ENCODE measurements at places on chromosomes 4 and X.

DNA sequence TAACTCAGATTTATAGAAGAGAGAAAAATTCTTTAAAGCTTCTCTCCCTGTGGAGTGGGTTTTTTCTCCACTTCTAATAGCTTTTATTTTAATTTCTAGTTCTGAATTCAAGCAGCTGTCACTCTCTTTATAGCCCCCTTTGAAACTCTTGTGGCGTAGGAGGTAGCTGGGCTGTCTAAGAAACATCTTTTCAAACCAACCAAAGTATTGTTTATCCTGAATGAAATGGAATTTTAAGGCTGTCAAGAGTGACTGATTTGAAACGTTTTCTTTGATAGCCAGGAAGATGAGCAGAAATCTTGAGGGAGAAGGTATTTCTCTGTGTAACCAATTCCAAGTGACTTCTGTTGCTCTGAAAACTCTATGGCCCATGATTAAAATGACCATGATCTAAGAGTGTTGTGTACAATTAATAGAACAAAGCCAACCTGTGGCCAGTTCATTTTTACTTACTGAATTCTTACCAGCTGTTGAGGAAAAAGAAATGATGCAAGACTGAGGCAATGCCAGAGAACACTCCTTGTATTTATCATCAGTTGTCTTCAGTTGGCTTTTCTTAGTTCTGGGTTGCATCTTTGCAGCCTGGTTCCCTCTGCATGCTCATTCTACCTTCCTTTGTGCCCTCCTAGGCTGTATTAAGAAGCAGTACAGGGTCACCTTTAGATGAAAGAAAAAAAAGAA lies 298.4 kb downstream of the ARHGAP10 start:
- H3K27me3 ChIP-seq = no peaks in the 10 kb centered on the region
- no peak for DNase-seq
- no peak overlapping the region for H3K4me3 ChIP-seq

GRCh38 chr4:113555868-113556267 lies 205.7 kb downstream of the CAMK2D start:
- no peaks in the 10 kb centered on the region for H3K27me3 ChIP-seq
- H3K36me3 ChIP-seq = no peaks in the 10 kb centered on the region
- no peaks in the 10 kb centered on the region for H3K4me1 ChIP-seq
- no peak for DNase-seq

GRCh38 chrX:18630934-18631333 lies 41.0 kb downstream of the RS1 start:
- no peaks in the 10 kb centered on the region for H3K36me3 ChIP-seq
- H3K27me3 ChIP-seq = no peaks in the 10 kb centered on the region
- no peak for DNase-seq
- H3K4me1 ChIP-seq = no peaks in the 10 kb centered on the region
- H3K4me3 ChIP-seq = no peak overlapping the region
- H3K27ac ChIP-seq = no peak overlapping the region

DNA sequence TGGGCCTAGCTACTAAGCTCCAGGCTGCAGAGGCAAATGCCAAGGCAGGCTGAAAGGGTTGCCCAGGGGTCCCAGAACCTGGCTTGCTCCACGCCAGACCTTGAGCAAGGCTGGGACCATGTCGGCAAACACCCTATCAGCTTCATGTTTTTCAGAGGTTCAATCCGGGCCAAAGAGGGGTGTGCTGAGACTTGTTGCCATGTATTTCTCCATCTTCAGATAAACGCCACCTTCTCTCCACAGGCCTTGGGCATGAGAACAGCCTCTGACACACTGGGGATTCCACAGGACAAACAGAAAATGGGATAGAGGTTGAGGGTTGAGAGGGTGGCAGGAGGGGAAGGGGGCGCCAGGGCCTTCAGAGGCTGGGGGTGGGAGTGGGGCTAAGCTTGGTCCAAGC lies 8.6 kb downstream of the PJA1 start:
- no peak overlapping the region for H3K4me3 ChIP-seq
- H3K27me3 ChIP-seq = no peaks in the 10 kb centered on the region
- no peaks in the 10 kb centered on the region for H3K4me1 ChIP-seq
- no peak for DNase-seq

DNA sequence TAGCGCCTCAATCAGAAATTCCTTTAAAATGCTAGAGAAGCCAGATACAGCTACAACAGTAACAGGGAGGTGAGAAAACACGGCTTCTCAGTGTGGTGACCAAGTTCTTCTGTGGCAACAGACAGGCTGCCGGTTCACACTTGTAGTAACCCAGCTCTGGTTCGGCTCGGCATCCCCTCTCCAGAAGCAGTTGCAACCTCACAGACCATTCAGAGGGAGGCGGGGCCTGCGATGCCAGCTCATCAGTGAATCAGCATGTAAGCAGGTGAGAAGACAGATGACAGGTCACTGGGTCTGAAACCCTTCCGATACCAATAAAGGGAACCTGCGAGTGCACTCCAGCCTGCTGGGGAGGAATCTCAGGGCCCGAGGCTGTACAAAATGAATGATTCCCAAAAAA lies 251.0 kb downstream of the KCNIP4 start:
- no peak overlapping the region for H3K4me3 ChIP-seq
- H3K27me3 ChIP-seq = peaks cover 3% of the 10 kb centered on the region
- no peaks in the 10 kb centered on the region for H3K36me3 ChIP-seq

DNA sequence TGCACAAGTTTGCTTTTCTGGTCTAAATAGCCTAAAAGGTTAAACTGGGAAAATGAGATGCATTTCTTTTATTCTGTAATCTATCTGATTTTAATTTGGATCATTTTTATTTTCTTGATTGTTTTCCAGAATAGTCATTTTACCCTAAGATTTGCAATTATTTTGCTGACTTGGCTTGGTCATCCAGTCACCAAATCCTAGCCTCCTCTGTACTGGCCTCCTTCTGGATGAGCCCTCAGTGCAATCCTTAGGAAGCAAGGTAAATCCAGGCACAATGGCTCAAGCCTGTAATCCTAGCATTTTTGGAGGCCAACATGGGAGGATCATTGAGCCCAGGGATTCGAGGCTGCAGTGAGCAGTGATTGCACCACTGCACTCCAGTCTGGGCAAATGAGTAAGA lies 9.2 kb downstream of the EREG start:
- no peaks in the 10 kb centered on the region for H3K4me1 ChIP-seq
- H3K4me3 ChIP-seq = no peak overlapping the region
- no peaks in the 10 kb centered on the region for H3K27me3 ChIP-seq
- H3K27ac ChIP-seq = no peak overlapping the region
- no peaks in the 10 kb centered on the region for H3K36me3 ChIP-seq
- no peak for DNase-seq

DNA sequence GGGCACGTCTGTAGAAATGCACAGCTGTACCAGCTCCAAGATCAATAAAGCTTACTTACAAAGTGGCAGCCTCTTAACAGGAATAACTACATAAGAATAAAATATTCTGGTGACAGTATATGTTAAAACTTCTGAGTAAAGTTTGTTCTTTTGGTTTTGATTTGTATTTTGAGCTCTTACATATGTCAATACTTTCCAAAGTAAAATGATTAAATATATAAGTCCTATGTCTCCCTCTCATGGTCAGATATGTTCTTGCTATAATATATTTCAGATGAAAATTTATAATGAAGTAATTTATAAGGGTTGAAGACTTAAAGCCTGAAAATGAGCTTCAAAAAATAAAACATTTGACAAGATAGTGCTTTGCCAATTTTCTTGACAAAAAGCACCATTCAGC lies 254.4 kb downstream of the NPFFR2 start:
- DNase-seq = no peak
- no peak overlapping the region for H3K27ac ChIP-seq
- no peaks in the 10 kb centered on the region for H3K27me3 ChIP-seq
- no peaks in the 10 kb centered on the region for H3K36me3 ChIP-seq
- H3K4me1 ChIP-seq = no peaks in the 10 kb centered on the region

DNA sequence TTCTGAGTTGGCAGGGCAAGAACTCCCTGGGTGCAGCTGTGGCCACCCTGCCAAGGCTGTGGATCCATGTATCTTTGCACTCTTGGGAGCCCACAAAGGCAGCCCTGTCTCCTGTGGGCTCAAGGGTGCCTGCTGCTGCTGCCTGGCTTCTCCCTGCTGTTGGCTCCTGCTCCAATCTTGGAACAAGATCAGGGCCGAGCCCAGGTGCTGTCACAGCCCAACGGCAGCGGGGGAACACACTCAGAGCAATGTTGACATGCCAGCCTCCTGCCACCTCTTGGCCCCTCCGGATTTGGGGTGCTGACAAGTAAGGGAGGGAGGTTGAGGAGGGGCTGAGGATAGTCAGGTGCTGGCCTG lies 57.9 kb downstream of the COX18 start:
- no peak overlapping the region for H3K27ac ChIP-seq
- no peak overlapping the region for H3K4me3 ChIP-seq
- H3K27me3 ChIP-seq = peaks cover 26% of the 10 kb centered on the region
- H3K36me3 ChIP-seq = no peaks in the 10 kb centered on the region

DNA sequence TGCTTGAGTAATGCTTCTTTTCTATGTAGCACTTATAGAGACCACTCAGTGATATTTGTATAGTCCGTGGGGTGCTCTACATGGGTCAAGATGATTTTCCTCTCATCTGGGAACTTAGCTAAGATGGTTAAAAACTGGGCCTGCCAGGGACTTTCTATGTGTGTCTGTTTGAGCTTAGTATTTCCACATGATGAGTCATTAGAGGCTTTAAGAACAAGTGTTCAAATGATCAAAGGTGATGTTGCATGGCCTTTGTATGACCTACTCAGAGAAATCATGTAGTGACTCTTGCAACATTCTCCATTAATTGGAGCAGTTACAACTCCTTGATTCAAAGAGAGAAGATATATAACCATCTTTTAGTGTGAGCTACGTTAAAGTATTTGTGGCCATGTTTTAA lies 1480.5 kb upstream of the IGFBP7 start:
- DNase-seq = no peak
- no peaks in the 10 kb centered on the region for H3K27me3 ChIP-seq
- H3K4me3 ChIP-seq = no peak overlapping the region
- no peaks in the 10 kb centered on the region for H3K4me1 ChIP-seq

GRCh38 chr4:8908206-8908893 lies 36.7 kb upstream of the HMX1 start:
- H3K27ac ChIP-seq = no peak overlapping the region
- H3K27me3 ChIP-seq = peaks cover 9% of the 10 kb centered on the region
- no peaks in the 10 kb centered on the region for H3K36me3 ChIP-seq
- no peak overlapping the region for H3K4me3 ChIP-seq
- H3K4me1 ChIP-seq = no peaks in the 10 kb centered on the region
- no peak for DNase-seq

- no peaks in the 10 kb centered on the region for H3K36me3 ChIP-seq
- no peak for DNase-seq
Measured at GRCh38 chr4:178953447-178954120, 1511.3 kb upstream of the AGA start.

DNA sequence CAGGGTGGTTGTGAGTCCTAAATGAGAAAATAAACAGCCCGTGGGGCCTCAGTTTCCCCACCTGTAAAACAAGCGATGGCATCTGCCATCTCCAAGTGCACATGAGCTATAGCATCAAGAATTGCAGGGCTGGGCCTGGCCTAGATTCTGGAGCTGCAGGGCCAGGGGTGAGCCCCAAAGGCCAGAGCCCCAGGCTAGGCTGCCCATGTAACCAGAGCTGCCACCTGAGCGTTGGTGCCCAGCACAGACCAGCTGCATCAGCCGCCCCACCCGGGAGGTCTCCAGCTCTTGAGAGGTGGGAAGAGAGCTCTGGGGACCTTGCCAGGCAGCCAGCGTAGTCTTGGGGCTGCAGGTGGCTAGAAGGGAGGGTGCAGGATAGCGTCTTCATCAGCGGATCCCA lies 27.0 kb upstream of the GPR78 start:
- H3K27me3 ChIP-seq = no peaks in the 10 kb centered on the region
- no peak overlapping the region for H3K27ac ChIP-seq
- DNase-seq = no peak
- H3K36me3 ChIP-seq = no peaks in the 10 kb centered on the region

GRCh38 chr4:141771889-141772830 lies 135.8 kb downstream of the IL15 start:
- DNase-seq = no peak
- no peaks in the 10 kb centered on the region for H3K36me3 ChIP-seq
- no peak overlapping the region for H3K4me3 ChIP-seq
- H3K27me3 ChIP-seq = no peaks in the 10 kb centered on the region

DNA sequence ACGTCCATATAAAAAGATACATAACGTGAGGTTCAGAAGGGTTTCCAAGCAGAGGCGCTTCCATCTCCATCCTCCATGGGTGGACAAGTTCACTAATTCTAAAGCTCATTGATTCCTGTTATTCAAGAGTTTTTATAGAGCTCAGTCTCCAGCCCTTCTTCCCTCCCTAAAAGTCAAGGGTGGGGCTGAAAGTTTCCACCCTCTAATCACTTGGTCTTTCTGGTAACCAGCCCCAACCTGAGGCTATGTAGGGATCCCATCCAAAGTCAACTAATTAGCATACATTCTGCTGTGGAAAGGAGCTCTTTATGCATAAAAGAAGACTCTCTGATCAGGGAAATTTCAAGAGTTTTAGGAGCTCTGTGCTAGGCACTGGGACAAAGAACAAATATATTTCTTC lies 46.9 kb upstream of the VEGFC start:
- H3K4me3 ChIP-seq = no peak overlapping the region
- DNase-seq = no peak
- no peaks in the 10 kb centered on the region for H3K27me3 ChIP-seq
- H3K4me1 ChIP-seq = no peaks in the 10 kb centered on the region
- H3K27ac ChIP-seq = no peak overlapping the region

GRCh38 chrX:128436397-128437103 lies 384.3 kb upstream of the ACTRT1 start:
- no peak for DNase-seq
- H3K4me1 ChIP-seq = no peaks in the 10 kb centered on the region
- no peaks in the 10 kb centered on the region for H3K27me3 ChIP-seq
- H3K36me3 ChIP-seq = no peaks in the 10 kb centered on the region

DNA sequence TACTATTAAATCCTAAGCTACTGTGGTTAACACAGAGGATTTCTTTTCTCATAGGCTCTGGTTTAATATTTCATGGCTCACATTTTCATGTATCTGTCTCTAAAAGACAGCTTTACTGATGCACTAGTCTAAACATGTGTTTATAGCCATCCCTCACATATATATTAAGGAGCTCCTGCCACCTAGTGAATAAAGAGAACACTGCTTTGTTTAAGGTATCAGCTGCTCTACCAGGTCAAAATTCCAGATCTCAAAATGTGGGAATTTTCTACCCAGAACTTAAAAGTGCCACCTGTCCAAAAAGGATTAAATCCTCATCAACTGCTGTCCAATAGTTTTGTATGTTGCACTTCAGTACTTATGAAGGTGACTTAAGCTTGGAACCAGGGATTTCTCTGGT lies 188.5 kb upstream of the TEX13C start:
- no peak overlapping the region for H3K27ac ChIP-seq
- H3K36me3 ChIP-seq = no peaks in the 10 kb centered on the region
- H3K27me3 ChIP-seq = no peaks in the 10 kb centered on the region
- no peak for DNase-seq
- H3K4me1 ChIP-seq = no peaks in the 10 kb centered on the region
- no peak overlapping the region for H3K4me3 ChIP-seq

GRCh38 chr4:5371415-5372190 lies 320.3 kb downstream of the STK32B start:
- H3K4me3 ChIP-seq = no peak overlapping the region
- H3K36me3 ChIP-seq = no peaks in the 10 kb centered on the region
- no peak overlapping the region for H3K27ac ChIP-seq
- H3K4me1 ChIP-seq = no peaks in the 10 kb centered on the region
- DNase-seq = no peak

Measured in T-cell (primary cell).